ENCODE measurements at places on chromosomes 5 and 9.

- DNase-seq: no peak
Measured at GRCh38 chr9:134192951-134193731, 28.8 kb upstream of the RNU6ATAC start.

- DNase-seq: no peak
Measured at GRCh38 chr5:136042665-136043121, 13.9 kb downstream of the TGFBI start.

GRCh38 chr5:159083548-159084452, 15.9 kb downstream of the EBF1 start:
- no peak for DNase-seq

GRCh38 chr9:20981486-20981885, 50.0 kb downstream of the HACD4 start:
- no peak for DNase-seq

All from NCI-H2081 (cell line).